ENCODE measurements at places on chromosomes 3 and 15.

- DNase-seq: no peak
Observed at GRCh38 chr3:43499256-43499655, 122.6 kb downstream of the ANO10 start.

DNA sequence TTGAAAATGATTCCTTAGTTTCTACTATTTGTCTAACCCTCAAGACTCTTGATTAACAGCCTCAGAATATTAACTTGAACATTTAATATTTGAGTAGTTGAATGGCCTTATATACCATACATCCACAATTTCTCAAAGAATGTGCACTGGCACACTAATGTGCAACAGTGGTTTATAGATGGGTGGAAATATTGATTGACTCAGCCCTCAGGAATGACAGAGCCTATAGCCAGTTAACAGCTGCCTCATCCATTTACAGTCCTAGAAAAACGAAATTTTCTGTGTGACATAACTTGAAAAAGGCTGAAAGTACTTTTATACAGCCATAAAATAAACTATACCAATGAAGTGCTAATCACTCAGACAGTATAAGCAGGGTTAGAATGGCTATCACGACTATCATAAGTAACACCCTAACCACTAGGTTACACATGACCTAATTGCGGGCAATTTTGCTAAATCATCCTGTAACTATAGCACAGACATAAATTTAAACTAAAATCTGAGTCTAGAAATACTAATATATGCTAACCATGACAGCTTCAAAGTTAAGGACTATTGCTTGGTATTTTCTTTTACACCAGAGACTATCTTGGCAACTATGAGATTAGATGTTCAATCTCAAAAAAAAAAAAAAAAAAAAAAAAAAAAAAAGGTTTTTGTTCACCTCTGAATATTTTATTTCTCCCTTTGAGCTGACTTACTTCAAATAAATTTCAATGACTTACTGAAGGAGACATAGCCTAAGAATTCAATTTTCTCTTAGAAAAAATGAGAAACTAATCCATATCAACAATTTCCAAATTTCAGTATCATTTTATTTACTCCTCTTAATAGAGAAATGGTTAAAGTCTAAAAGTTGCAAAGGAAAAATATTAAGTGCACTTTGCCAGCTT, 9.3 kb downstream of the SECISBP2L start:
- DNase-seq: peak; percentile 66

- no peak for DNase-seq
Observed at GRCh38 chr3:48434591-48435222, 4.8 kb upstream of the PLXNB1 start.

GRCh38 chr3:134282659-134283047, 32.0 kb upstream of the RYK start:
- no peak for DNase-seq

GRCh38 chr15:80614711-80615360, 80.3 kb upstream of the ABHD17C start:
- DNase-seq: no peak

DNA sequence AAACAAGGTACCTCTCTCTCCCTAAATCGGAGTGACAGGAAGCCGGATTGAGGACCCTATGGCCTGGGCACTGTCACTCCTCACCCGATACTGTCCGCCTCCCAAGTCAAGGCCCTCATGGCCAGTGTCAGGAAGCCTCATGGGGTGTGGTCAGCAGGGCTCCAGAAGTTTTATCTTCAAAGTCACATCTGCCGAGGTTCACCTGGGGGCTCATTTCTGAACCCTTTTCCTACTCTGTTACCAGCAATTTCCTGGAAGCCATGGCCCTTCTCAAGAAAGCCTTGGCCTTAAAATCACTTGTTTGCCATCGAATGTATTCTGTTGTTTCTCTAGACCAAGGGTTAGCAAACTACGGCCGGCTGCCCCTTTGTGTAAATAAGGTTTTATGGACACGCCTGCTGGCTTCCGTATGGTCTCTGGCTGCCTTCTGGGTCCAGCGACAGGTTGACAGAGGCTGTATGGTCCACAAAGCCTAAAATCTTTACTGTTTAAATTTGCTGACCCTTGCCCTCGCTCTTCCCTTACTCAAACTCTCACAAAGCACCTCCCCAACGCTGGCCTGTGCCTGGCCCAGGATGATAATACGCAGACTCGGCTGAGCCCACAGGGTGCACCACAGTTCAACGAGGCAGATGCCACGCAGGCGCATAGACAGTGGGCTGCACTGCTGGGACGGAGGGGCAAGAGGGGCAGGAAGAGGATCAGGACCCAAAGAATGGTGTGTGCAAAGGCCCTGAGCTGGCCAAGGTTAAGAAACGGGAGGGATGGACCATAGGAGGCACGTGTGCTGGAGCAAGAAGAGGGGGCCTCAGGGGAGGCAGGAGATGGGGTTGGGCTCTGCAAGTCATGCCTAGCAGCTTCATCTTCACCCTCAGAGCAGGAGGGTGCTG, 24.7 kb upstream of the DUSP7 start:
- no peak for DNase-seq

DNA sequence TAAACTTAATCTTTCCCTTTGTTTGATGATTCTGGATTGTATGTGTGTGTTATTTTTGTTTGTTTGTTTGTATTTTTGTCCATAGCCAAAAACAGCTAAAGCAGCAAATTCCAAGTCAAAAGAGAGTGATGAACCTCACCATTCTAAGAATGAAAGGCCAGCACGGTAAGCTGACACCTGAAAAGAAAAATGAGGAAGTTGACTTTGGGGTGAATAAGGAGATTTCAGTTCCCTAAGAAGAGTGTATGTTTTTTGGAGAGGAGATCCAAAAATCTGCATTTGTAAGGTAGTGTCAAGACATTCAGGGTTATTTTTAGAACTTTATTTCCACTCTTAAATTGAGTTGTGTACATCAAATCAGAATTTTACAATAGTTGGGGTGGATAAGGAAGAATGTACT, 52.3 kb upstream of the UTS2B start:
- DNase-seq: no peak

- DNase-seq: peak; percentile 5
Observed at GRCh38 chr15:95259965-95260364, 1028.6 kb downstream of the MCTP2 start.

GRCh38 chr3:15217841-15218267, 11.8 kb downstream of the CAPN7 start:
- DNase-seq: no peak

GRCh38 chr3:190586631-190587011, 72.7 kb downstream of the IL1RAP start:
- DNase-seq: peak; percentile 80

- no peak for DNase-seq
Observed at GRCh38 chr3:171528102-171528501, 67.9 kb upstream of the TNIK start.

DNA sequence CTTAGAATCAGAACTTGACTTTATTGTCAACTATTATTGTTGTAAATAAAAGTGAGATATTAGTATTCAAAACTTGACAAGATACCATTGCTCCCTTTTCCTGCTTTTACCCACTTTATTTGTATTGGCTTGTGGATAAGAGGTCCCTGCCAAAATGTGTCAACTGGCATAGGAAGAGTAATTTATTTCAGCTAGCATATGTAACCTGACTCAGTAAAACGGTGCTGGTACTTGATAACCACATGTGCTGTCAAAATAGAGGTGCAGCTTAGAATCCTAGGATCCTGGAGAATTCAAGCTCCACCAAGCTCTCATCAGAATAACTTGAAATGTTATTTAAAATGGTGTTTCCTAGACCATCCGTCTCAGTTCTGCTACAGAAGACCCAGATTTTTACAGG, 90.2 kb upstream of the TGFBR2 start:
- no peak for DNase-seq

GRCh38 chr3:42652251-42652610, 1.3 kb upstream of the ZBTB47 start:
- DNase-seq: no peak

GRCh38 chr3:73070675-73071575, 9.5 kb downstream of the EBLN2 start:
- DNase-seq: no peak

DNA sequence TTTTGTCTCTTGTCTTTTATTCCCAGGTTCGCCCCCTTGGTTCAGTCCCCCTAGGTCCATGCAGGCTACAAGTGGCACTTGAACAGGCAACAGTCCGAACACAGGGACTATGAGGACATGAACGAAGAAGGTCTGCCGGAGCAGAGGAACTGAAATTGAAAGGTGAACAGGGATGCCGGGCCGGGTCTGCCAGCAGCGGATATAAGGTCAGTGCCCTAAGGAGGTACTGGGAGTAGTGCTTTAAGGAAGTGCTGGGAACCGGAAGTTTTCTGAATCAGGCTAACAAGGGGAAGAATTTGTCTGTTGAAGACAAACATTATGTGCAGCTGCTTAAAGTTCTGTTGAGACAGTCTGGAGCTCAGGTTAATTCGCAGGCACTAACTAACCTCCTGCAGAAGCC, 46.8 kb downstream of the LSM3 start:
- no peak for DNase-seq

- DNase-seq: peak; percentile 52
Observed at GRCh38 chr15:100338971-100339444, 2.8 kb downstream of the ADAMTS17 start.

- DNase-seq: no peak
Observed at GRCh38 chr3:55988905-55989304, 479.4 kb downstream of the ERC2 start.

DNA sequence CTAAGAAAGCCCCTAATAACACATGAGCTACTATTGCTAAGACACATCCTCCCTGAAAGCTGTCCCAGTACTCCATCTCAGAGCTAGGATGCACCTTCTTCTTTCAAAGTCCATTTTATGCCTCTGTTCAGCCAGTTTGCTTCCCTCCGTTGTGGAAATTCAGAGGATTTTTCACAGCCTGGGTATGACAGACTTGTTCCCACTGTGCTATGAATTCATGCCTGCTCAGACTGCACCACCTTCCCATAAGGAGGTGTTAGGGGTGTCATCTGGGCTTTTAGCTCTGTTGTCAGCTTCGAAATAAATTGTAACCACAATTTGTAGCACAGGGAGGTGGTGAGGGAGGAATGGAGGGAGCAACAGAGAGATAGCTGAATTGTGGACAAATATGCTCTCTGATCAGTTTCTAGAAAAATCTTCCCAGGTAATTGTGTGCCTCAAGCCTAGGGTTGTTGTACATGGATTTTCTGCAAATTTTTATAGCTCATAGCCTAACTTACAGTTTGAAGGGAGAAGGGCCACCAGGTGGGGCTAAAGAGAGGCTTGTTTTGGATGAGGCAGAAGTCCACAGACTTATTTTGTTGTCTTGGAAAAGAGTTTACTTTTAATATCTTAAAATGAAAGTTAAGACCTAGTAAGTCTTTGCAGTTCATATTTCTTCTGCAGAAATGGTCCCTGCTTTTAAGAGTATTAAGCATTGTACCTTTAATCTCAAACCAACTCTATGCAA, 462.0 kb downstream of the PDCD6IP start:
- DNase-seq: peak; percentile 15

- DNase-seq: peak; percentile 34
Observed at GRCh38 chr3:183131735-183132134, 30.8 kb downstream of the LAMP3 start.

GRCh38 chr3:117611211-117611610, 901.6 kb downstream of the TUSC7 start:
- no peak for DNase-seq

- DNase-seq: no peak
Observed at GRCh38 chr15:47993051-47993450, 127.7 kb upstream of the SLC24A5 start.
